ENCODE measurements at places on chromosomes 2 and 18.

GRCh38 chr18:78241535-78242253 is 737.9 kb upstream of the SALL3 start:
- DNase-seq, result no peak

- DNase-seq, result no peak
Measured at GRCh38 chr2:222771832-222772231, 89.0 kb upstream of the ACSL3 start.

- no peak for DNase-seq
Measured at GRCh38 chr2:60648191-60648590, 94.7 kb upstream of the BCL11A start.

- DNase-seq, result no peak
Measured at GRCh38 chr2:55761024-55761423, 67.4 kb upstream of the PNPT1 start.

- no peak for DNase-seq
Measured at GRCh38 chr2:23241611-23242245, 143.3 kb upstream of the KLHL29 start.

DNA sequence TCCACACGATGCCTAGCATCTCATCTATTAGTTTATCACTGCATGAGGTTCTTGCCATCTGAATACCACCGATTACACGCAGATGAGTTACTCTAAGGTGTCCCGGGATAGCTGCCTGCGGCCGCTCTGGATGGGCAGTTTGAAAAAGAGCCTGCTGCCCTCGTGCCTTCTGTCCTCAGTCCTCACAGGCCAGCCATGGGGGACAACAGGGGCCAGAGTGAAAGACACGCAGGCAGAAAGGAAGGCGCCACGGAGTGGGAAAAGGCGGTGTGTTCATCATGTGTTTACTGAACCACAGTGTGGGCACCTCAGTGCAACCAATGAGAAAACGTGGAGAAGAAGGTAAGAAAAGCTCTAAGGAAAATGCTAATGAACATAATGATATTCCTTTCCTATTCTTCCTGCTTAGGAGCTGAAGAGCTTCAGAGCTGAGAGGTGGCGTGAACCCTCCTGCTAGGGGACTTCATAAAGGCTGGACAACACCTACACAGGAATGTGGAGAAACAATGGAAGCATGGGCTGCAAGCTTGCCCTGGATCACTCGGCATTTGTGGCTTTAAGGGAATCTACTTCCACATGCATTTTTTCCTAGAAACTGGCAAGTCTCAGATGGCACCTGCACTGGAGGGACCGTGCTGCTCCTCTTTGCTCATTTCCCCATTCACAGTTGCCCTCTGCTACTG is 50.9 kb downstream of the CABYR start:
- DNase-seq, result no peak

DNA sequence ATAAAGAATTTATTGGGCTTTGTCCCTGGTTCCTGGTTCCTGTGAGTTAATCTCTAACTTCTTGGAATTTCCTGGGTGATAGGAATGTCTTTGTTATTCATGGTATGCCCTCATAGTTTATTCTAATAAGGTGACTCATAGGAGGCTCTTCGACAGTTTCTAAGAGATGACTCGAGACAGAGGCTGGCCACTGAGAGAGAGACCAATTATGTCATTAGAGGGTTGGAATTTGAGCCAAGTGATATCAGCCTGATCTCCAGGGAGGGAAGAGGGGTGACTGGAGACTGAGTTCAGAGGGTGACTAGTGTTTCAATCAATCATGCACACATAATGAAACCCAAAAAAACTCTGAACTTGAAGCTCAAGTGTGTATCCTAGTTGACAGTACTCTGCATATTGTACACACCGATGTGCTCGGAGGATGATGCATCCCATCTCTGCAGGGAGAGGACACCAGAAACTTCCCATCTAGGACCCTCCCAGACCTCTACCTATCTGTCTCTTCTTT is 185.7 kb downstream of the MTCL1 start:
- peak; percentile 81 for DNase-seq

- no peak for DNase-seq
Measured at GRCh38 chr2:65655000-65655399, 222.6 kb upstream of the SPRED2 start.

DNA sequence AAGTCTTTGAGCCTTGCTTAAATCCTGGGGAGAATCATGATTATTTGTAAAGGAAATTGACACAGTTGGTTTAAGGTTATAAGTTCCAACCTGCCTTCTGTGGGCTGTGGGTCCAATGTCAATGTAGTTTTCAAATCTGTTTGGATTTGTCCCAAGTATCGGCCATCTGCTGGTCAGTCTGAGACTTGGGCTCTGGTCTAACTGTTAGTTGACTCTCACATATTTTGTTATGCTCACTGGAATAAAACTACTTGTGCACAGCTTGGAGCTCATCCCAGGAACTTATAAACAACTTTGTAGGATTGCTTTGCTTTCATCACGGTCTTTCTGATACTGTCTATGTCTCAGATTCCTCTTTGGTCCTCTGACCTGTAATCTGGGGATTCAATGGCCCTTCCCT is 1026.2 kb upstream of the ZEB2 start:
- peak; percentile 1 for DNase-seq

DNA sequence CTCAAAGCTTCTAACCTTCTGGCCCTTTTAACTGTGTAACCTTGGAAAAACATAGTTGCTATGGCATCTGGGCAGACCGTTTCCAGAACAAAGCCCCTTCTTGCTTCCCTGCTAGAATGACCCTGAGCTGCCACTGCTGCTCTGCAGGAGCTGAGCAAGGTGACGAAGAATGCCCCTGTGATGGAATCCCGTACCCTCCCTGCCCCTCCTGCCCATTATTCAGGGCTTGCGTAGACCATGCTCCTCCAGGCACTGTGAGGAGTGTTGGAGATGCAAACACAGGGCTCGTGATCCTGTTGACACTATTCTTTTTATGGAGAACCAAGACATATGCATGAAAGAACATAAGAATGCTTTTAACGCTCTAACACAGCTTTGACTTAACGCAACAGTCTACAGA is 191.1 kb downstream of the CDH2 start:
- no peak for DNase-seq

- no peak for DNase-seq
Measured at GRCh38 chr18:74880706-74881278, 283.1 kb downstream of the ZNF407 start.

DNA sequence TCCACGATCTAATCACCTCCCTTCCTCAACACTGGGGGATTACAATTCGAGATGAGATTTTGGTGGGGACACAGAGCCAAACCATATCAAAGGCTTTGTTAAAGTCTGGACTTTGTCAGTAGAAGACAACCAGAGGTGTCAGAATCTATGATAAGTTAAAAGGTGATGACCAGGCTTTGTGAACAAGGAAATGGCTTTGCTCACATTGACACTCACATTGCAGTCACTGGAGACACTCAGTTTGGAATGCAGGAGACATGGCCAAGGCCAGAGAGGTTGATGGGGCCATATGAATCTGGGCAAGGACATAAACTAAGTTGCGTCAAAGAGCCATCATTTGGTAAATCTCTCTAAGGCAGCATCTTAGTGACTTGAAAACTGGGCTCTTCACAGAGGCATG is 678.2 kb upstream of the FSHR start:
- no peak for DNase-seq

DNA sequence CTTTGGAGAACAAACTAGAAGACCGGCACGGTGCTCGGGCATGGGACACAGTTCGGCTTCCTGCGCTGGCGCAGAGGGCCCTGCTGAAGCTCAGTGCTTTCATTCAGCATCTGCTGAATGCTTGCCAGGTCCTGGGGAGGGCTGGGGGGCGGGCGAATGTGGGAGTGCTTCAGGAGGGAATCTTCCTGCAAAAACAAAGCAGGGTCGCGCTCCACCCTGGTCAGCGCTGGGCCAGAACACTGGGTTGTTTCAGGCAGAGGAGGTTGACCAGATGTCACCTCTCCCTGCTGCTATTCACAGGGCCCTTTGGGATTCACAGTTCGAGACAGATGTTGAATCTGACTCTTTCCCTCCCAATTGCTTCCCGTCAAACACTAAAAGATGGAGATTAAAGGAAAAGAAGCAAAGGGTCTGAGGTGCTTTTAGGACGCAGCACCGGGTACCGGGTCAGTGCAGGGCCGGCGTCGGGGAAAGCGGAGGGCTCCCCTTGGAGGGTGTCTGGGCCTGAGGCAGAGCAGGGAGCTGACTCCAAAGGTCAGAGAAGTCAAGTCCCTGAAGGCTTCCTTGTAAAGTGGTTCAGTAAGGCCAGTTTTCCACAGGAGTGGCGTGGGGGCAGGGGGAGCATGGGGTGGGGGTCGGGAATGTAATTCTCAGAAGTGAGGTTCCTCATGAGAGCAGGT is 82.1 kb upstream of the PXDN start:
- no peak for DNase-seq

GRCh38 chr18:58455314-58456188 is 173.3 kb downstream of the ALPK2 start:
- no peak for DNase-seq

DNA sequence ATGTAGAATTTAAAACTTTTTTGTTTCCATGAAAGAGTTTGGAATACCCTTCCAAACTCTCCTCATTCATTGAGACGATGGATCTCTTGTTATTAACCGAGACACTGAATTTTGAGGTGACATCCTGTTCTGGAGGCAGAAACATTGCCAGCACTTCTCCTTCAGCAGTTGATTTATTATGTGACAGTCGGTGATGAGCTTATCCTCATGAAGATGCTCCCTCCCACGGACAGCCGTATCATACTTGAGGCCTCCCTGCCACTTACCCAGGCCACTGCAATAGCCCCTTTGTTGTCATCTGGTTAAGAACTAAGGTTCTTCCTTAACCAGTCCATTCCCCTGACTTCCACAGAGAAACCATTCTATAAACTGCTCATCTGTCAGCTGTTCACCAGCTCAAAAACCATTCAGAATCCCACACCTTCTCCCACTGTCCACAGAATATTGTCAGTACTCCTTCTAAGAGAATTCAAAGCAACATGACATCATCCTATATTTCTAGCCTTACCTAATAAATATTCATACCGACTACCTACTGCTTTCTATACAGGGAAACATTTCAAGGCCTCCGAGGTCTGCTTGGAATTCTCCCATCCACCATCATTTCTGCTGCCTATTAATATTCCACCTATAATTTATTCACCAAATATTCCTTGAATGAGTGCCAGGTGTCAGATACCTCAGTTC is 139.0 kb upstream of the TRIB2 start:
- no peak for DNase-seq

- DNase-seq, result no peak
Measured at GRCh38 chr18:48930926-48931325, 19.8 kb downstream of the SMAD7 start.

DNA sequence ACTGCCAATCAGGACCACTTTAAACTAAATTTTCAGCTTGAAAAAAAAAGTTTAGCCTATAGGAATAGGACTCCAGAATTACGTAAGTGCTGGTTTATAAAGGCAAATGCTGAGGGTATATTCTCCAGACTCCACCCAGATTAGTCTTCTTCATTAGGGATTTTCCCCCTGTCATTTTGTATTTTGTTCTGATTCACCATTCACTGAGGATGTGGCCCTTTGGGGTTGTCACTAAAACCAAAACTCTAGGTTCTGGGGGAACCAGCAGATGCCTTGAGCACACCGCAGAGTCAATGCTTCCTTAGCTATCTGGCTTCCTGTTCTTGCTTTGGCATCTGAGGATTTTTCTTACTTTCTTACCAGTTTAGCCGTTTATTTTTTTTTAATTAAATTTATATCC is 10.5 kb downstream of the SCYGR4 start:
- no peak for DNase-seq

- peak; percentile 54 for DNase-seq
Measured at GRCh38 chr2:42770288-42771131, 6.6 kb upstream of the OXER1 start.

GRCh38 chr2:168939061-168939460 is 38.0 kb downstream of the G6PC2 start:
- no peak for DNase-seq

DNA sequence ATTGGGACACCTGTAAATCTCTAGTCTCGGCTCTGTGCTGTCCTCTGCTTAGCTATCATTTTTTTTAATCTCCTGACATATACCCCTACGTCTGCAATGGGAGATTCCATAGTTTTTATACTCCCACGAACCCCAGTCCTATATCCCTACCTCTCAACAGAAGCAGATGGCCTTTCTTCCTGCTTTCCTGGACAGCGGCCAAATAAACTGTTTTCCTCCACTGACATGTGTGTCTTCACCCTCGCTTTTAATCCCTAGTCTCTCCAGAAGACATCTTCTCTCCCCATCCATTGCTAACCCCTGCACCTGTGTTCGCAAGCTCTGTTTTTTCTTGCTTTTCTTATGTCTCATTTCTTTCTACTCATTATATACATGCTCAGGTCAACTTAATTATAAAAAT is 395.4 kb downstream of the EPHA4 start:
- DNase-seq, result no peak

- no peak for DNase-seq
Measured at GRCh38 chr18:46567196-46567595, 89.8 kb downstream of the LOXHD1 start.

- DNase-seq, result no peak
Measured at GRCh38 chr2:173524256-173524955, 169.7 kb downstream of the CDCA7 start.

- DNase-seq, result no peak
Measured at GRCh38 chr2:14756981-14757657, 124.6 kb downstream of the LRATD1 start.

GRCh38 chr2:239724851-239725550 is 300.1 kb downstream of the NDUFA10 start:
- no peak for DNase-seq

DNA sequence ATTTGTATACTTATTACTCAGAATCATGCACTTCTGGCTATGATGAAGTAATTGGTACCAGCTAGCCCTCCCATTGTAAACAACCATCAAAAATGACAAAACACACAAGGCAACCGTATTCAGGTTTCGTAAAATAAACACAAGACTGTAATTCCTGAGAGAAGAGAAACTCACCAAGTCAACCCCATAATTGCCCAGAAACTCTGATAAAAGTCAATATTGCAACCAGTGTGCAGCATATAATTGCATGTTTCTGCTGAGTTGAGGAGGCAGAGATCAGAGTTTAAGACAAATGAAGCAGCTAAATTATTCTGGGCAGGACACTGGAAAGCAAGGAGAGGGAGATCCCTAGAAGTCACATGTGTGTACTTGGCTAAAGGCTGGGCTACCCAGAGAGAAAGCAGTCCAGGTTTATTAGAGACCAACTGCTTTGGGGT is 90.3 kb downstream of the ROCK2 start:
- DNase-seq, result no peak

DNA sequence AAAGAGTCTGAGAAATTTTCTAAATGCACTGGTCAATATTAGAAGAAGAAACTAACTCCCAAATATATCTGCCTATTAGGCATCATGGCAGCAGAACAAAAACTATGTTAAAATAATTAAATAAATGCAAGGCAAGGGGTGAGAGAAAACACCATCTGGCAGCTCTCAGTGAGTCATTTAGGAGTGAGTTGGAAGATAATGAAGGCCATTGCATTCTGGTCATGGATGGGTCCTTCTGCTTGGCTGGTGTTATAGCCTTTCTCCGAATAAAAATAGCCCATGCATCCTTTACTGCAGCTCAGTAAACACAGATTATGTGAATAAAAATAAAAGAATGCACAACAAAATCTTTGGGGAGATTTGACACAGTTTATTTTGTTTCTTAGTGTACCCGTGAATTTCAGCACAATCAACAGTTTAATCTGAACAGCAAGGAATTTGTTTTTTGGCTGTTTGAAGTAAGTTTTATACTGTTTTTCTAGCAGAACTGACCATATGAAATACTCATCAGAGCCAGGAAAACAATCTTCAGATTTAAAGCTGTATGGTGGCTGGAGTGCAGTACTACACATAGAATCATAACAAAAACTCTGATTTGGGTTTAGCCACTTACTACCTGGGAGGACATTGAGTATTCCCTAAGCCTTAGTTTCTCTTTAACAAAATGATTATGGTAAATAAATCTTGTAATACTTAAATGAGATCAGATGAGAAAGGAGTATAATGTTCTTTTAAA is 225.1 kb upstream of the ITGA4 start:
- DNase-seq, result no peak

All from erythroblast (primary cell).